ENCODE measurements at places on chromosomes 6 and 20.

GRCh38 chr6:120198033-120198432 lies 848.5 kb upstream of the MAN1A1 start:
- no peak for DNase-seq

DNA sequence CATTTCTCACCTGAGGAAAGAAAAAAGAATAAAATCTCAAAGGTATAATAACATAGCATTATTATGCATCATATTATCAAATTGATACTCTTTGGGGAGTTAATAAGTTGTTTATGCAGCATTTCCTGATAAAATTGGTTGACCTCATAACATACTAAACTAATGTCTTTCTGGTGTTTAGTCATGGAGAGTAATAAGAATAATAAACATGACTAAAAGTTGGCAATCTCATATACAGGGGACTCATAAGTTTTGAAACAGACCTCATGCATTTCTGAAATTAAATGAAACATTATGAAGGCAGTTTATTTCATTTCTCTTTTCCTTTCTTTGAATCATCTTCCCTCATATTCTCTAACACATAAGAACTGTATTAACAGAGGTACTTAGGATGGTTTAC lies 60.5 kb upstream of the PRDM1 start:
- no peak for DNase-seq

DNA sequence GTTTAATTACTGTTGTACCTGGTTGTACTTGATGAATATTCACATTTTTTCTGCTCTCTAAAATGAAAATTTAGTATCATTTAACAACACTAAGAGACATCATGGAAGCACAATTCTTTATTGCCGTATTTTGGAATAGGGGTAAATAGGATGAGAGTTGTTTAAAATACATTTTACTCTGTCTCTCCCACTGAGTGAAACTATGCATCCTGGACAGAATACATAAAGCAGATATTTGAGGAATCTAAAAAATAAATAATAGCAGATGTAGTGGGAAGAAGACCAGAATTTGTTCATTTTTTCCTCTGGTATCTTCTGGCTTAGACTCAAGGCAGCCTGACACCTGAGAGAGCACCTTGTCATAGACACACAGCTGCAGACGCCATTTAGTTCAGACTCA lies 119.1 kb upstream of the AHI1 start:
- no peak for DNase-seq

DNA sequence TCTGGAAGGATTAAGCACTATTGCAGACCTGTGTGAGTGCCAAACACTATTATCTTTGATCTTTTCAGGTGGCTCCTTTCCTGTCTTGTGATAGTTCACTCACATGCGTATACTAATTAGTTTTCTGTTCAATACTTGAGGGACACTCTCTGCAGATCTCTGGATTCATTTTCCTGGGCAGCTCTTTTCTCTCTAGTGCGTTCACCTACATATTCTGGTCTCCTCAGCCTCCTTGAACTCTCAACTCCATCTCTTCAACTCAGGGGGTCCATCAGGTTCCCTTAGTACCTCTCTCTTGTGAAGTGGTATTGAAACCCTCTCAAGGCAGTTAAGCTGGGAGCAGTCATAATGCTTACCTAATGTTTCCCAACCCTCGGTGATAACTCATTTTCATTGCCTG lies 1218.1 kb upstream of the MAP3K7 start:
- no peak for DNase-seq

DNA sequence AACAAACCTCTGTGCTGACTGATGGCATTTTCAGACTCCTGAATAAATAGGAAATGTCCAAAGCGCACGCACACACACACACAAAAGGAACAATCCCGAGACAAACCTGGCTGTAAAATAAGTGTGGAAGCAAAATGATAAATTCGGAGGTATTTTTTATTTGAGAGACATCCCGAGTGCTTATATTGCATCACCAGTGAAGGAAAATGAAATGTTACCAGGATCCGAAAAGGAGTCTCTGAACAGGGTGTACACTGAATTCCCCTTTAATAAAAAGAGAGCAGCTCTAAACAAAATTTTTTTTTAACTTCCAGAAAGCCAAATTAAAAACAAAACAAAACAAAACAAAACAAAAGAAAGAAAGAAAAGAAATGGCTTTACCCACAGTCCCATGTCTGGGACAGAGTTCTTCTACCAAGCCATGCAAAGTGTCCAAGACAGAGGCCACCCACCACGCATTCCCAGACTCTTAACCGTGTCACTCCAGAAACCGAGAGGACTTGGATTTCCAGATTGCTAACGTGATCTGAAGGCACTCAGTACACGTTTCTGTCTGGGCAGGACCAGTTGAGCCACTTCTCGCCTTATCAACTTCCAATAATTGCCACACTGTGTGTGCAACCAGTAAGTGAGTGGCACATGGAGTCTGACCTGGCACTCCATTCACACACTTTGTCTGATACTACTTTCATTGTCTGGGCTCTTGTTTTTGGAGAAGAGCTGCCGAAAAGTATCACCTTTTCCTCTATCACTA lies 817 bp downstream of the ME1 start:
- DNase-seq, result no peak

- DNase-seq, result no peak
These were observed 28.8 kb downstream of the METTL24 start for GRCh38 chr6:110329348-110329713.

DNA sequence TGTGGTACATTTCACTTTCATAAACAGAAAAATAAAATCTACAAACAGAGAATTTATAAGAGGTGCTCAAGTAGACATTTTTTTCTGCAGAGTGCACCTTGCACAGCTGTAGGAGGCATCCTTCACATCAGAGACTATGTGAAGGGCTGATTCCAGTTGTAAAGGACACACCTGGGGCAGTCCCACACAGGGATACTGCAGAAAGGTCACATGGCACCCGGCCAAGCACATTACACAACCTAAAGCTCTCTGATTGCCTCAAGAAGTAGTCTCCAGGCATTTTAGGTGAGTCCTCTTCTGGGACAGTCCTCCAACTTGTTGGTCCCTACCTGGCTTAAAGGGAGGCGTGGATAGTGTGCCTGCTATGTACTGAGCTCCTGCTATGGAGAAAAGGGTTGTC lies 502.9 kb upstream of the NOX3 start:
- DNase-seq, result no peak

Data from sciatic nerve (tissue), 2 donors.